ENCODE measurements at places on chromosomes 13 and 19. TPM values are rescaled to one million over a fixed set of nuclear protein-coding genes. Genes with fewer than 3 reads are reported as not detected.
A peak's percentile ranks its signal among the peaks of the same experiment; 100 is the strongest.

Gene CD22
- not detected for total RNA-seq

Gene C13orf42
- not detected for total RNA-seq

Gene TEX101
- total RNA-seq: not detected

Gene OR4F17
- total RNA-seq: not detected

Gene TMPRSS9
- total RNA-seq: not detected

Gene VSTM1
- total RNA-seq: not detected

Gene PROZ
- not detected for total RNA-seq

Gene CLEC4G
- total RNA-seq: 4.2 TPM

Gene MAST1
- total RNA-seq: 0.88 TPM

Gene ZNF738
- total RNA-seq: 2.9 TPM

Gene FOXA3
- total RNA-seq: not detected

Gene LHB
- total RNA-seq: not detected

Gene ADPRHL1
- 753 TPM for total RNA-seq

Gene LILRA1
- total RNA-seq: 0.38 TPM

Gene PTBP1
- 66.1 TPM for total RNA-seq

Gene ZNF586
- total RNA-seq: 12.3 TPM

GRCh38 chr19:35216833-35217648 is 11.5 kb downstream of the FAM187B start:
- peak; percentile 49 for DNase-seq

- DNase-seq: peak; percentile 53
These were observed 9.4 kb downstream of the C19orf81 start for GRCh38 chr19:50658441-50659317.

GRCh38 chr13:24022568-24022967 is 125.3 kb upstream of the C1QTNF9B start:
- no peak for DNase-seq

GRCh38 chr19:47720669-47721422 is 7.6 kb downstream of the EHD2 start:
- DNase-seq: no peak

- DNase-seq: no peak
These were observed 682 bp downstream of the PIK3R2 start for GRCh38 chr19:18153556-18154134.

GRCh38 chr13:36776175-36776574 is 42.8 kb upstream of the RFXAP start:
- DNase-seq: no peak

DNA sequence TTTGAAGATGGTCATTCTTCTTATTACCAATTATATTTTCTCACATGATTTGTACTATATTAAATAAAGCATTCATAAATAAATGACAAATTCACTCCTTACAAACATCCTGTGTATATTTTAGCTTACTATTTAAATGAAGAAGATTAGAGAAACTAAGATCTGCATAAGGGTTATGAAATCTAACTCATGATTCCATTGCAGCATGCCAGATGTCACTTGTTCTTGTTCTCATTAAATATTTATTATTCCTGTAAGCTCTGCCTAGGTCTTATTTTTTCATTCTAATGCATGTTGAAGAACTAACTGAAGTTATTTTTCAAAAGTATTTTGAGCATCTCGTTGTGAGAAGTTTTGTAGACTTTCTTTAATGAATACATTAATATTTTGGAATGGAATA is 18.3 kb downstream of the NUP58 start:
- no peak for DNase-seq

GRCh38 chr13:75812751-75813181 is 176.6 kb downstream of the LMO7 start:
- no peak for DNase-seq

DNA sequence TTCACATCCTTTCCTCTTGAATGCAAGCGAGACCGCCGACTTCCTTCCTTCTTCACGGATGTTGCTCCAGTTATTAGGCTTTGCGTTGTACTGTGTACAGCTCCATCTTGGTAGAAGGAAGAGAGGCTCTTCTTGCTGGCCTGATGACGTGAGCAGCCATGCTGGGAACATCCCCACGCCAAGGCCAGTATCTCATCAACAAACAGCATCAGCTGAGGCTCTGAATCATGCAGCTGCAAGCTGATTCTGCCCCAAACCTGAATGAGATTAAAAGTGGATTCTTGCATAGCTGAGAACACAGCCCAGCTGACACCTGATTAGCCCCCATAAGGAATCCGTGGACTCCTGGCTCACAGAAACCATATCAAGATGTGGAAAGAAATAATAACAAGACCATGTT is 809.6 kb downstream of the EFNB2 start:
- no peak for DNase-seq

DNA sequence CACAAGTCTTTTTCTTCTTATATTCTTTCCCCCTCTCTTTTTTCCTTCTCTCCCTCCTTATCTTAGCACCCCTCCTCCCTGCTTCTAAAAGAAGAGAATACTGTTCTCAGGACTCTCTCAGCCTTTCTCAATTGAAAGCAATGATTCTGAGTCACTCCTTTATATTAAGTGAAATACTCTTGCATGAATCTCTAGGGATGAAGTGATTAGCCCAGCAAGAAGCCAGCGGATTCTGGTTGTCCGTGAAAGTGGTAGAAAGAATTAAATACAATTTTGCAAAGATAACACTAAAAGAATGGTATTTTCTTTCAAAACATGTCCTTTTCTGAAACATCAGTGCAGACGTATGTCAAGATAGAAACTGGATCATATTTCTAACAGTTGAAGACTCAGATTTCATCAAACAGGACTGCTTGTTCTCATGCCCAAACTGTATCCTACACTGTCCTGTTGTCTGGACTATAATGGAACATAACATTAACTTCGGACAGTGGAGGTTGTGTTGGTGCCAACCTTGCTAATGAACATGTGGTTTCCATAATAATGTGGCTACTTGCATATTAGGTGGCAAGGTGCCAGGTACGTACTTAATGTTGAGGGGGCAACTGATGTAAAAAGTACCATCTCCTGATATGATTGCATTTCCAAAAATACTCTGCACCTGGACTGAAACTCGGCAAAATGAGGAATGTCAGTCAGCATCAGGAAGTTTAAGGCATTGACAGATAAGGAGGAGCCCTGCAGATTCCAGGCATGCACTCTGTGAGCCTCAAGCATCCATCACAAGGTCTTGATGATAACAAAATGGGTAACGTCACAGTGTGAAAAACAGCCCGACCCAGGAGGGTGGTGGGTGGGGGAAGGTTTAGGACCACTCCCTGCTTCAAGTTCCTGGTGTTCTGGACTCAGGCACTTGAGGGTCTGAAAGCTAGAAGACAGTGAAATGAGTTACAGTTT is 357.2 kb downstream of the DLEU7 start:
- no peak for DNase-seq

- DNase-seq: no peak
These were observed 2.8 kb upstream of the ZNF83 start for GRCh38 chr19:52640916-52641315.

- DNase-seq: no peak
These were observed 15.6 kb upstream of the HMGB1 start for GRCh38 chr13:30481241-30481760.

DNA sequence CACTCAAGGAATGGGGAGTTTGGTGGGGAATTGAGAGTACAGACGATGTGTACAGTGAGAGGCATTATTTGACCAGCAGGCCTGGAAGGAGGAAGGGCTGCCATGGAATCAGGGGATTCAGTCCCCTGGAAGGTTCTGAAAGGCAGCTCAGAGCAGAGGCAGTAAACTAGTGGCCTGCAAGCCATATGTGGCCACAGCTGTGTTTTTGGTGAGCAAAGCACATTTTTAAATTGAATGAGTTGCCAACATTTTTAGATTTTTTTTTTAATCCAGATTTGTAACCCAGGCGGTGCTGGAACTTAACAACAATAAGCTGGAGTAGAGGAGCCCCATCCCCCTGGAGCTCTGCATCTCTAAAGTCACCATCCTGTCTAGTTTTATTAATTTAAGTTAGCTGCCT is 95.3 kb upstream of the IPO5 start:
- DNase-seq: no peak

GRCh38 chr19:10079031-10079453 is 7.1 kb upstream of the SHFL start:
- DNase-seq: no peak

- DNase-seq: no peak
These were observed 45.9 kb downstream of the PCDH9 start for GRCh38 chr13:67184247-67184646.

DNA sequence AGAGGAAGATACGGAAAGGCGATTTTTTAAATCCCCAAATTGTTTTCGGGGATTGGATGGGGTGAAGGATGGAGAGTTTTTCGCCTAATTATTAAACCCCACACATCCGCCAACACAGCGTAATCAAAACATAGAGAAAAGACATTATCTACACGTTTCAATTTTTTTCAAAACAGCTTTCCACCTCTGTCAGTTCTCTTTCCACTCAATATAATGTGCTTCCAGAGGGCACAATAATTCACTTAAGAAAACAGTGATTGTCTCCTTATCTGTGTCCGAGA is 435 bp upstream of the OBI1 start:
- no peak for DNase-seq

- DNase-seq: no peak
These were observed 163.5 kb upstream of the TUBA3C start for GRCh38 chr13:19345158-19345557.

Measured in heart right ventricle (tissue), 16 donors.